ENCODE measurements at places on chromosomes 1 and 21.

GRCh38 chr21:31157756-31158155 lies 119.5 kb upstream of the KRTAP19-8 start:
- no peak for DNase-seq

- DNase-seq: no peak
Measured at GRCh38 chr1:54571803-54572541, 23.9 kb downstream of the ACOT11 start.

GRCh38 chr1:236502972-236503639 lies 20.7 kb upstream of the LGALS8 start:
- no peak for DNase-seq

- DNase-seq: no peak
Measured at GRCh38 chr21:36282568-36283230, 37.3 kb upstream of the MORC3 start.

- DNase-seq: no peak
Measured at GRCh38 chr1:94660994-94661393, 119.4 kb upstream of the F3 start.

GRCh38 chr1:225911191-225912130 lies 12.6 kb downstream of the PYCR2 start:
- peak; percentile 54 for DNase-seq

- DNase-seq: no peak
Measured at GRCh38 chr1:48450505-48450904, 21.5 kb downstream of the SPATA6 start.

- no peak for DNase-seq
Measured at GRCh38 chr1:95888941-95889390, 655.0 kb downstream of the RWDD3 start.

DNA sequence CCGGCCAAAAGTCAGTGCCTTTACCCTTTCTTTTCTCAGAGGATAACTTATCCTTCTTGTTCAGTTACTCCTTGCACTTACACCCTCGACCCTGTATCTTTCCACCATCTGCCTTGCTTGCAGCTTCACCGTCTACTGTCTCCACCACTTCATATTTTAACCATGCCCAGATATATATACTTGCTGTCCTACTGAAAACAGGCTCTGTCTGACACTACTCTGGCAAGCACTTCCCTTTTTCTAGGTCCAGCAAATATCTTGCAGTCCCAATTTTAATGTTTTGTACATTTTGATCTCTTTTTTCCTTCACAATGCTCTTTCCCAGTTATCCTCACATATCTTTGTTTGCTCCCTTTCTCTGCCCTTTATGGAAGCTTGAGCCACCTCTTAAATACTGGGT lies 308.6 kb downstream of the TPR start:
- DNase-seq: no peak

- no peak for DNase-seq
Measured at GRCh38 chr1:156033011-156033410, 12.3 kb upstream of the SSR2 start.

- no peak for DNase-seq
Measured at GRCh38 chr1:113917400-113918082, 11.6 kb upstream of the HIPK1 start.

DNA sequence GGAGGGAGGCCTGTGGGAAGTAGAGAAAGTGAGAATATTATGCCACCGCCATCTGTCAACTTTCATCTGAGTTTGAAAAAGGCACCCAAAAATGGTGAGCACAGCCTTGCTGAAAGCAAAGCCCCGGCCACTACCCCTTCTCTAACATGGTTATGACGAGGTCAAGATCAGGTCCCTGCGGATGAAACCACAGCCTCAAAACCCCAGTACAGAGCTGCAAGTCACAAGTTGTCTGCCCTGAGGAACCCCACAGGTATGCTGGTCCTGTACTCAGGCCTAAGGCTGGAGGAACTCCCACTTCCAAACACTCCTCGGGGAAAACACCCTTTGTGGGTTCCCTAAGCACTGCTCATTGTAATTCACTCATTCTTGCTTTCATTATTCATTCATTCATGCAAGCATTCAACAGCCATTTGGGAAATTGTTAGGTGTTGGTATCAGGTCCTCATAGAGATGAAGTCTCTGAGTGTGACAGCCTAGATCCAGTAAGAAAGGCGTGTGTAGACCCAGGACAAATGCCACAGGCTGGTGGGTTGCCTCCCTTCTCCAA lies 216.6 kb upstream of the EDN2 start:
- no peak for DNase-seq

DNA sequence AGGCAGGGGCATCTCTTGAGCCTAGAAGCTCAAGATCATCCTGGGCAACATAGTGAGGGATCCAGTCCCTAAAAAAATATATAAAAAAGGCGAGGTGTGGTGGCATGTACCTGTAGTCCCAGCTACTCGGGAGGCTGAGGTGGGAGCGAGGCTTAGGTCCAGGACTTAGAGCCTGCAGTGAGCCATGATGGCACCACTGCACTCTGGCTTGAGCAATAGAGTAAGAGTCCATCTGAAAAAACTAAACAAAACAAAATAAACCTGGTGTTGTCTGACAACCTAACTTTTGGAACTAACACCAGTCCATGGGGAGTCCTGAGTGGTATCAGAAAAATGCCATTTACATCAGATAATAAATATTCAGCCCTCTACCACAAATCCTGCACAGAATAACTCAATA lies 110.1 kb upstream of the NRIP1 start:
- DNase-seq: no peak

- DNase-seq: no peak
Measured at GRCh38 chr1:100530880-100531487, 7.0 kb upstream of the GPR88 start.

DNA sequence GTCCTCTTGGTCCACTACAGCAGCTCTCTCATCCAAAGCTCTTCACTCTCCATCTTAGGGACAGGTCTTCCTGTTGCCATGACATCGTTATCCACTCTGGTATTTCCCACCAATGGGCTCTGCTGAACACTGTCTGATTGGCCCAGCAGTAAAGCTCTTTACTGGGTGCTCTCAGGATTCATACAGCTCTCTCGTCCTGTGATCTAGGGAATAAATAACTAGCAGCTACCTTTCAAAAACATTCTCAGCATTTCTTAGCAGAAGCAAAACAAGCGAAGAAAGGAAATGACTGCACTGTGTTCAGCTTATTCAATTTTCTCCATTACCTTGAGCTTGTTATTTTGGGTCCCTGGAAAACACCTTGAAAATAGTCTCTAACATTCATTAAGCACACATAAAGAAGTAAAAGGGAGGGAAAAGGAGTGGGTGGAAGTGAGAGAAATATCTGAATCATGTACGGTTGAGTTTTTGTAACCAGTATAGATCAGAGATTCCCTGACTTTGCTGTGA lies 163.4 kb upstream of the SGIP1 start:
- no peak for DNase-seq

DNA sequence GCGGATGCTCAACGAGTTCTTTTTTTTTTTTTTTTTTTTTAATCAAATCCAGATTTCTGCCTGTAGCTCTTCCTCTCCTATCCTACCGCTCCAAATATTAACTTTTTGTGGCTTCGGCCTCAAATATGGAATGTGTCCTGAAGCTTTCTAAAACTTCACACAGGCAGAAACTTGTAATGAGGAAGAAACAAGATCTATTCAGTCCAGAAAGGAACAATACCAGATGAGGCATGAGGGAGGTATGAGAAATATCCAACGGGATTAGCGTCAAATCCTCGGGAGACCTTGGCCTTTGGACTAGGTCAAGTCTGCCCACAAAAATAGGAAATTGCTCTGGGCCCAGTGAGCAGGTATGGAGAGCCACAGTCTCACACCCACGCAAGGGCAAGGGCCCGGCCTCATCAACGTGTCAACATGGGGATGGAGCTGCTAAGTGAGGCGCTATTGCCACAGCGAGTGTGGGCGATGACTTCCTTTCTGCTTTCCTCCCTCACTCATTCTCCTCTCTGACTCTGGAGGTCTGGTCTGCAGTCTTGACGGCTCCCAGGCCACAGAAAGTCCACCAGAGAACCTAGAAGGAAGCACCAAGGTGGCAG lies 66.6 kb downstream of the BCAR3 start:
- DNase-seq: no peak

- DNase-seq: no peak
Measured at GRCh38 chr1:216420746-216421145, 2.5 kb downstream of the USH2A start.

DNA sequence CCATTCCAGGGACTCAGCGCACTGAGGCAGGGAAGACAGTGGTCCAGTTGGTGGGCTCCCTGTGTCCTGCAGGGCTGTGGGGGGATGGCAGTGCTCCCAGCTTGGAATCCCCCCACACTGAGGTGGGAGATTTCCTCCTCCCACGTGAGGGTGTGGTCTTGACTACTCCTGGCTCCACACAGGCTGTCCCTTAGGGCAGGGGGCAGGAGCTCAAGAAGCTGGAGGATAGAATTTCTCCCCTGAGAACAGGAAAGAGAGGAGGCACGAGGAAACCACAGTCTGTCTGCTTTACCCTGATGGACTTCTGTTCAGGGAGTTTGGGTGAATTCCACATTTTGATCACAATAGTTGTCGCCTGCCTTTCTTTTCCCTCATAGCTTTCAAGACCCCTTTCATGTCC lies 62.1 kb downstream of the CACNA1E start:
- no peak for DNase-seq

GRCh38 chr1:22021061-22021460 lies 19.6 kb downstream of the CELA3A start:
- no peak for DNase-seq

All from activated CD4-positive, CD25-positive, alpha-beta regulatory T cell (primary cell).